ENCODE measurements at places on chromosomes 7 and 10.

GRCh38 chr7:152556013-152556755 lies 119.8 kb downstream of the XRCC2 start:
- no peak for DNase-seq

DNA sequence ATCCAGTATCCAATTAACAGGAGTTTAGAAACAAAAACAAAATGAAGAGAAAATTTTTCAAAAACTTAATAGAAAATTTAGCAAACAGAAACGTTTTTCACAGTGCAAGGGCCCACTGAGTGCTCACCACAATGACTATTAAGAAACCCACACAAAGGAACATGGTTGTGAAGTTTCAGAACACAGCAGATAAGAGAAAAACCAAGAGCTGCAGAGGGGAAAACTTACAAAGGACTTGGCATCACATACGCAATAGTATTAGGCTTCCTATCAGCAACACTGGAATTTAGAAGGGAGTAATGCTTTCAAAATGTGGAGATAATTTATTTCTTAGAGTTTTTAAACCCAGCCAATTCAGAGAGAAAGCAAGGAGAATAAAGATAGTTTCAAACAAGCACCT lies 1.7 kb upstream of the C7orf25 start:
- peak; percentile 20 for DNase-seq

DNA sequence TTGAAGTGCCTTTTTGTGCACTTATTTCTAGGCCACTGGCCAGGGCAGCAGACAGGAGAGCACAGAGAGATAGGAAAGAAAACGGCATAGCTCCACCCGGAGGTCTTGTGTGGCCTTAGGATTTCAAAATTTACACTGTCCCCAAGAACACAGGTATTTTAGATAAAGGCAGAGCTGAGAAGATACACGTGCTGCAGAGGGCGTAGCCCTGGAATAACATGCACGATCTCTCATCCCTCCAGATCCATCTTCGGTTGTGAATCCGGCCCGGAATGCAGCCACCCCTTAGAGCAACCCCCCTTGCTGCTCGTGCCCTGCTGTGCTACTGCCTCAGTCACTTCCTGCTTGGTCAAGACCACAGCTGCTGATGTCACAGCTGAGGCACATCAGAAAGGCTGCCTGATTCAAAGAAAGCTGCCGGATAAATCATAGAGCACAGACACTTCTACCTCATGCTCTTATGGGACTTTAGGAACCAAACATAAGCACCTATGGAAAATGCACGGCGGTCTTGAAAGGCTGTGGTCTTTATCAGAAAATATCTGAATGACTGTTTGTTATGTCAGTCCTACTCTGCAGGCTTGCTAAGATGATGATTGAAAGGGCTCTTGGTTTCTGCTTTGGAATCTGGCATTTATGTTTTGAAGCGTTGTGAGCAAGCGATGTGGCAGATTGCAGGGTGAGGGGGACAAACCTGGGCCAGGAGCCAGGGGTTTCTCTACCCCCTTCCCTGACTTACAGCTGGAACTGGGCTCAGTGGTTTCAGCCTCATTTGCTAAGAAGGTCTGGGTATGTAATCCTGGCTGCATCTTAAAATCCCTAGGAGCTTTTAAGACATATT lies 152.0 kb downstream of the SVIL start:
- peak; percentile 70 for DNase-seq

DNA sequence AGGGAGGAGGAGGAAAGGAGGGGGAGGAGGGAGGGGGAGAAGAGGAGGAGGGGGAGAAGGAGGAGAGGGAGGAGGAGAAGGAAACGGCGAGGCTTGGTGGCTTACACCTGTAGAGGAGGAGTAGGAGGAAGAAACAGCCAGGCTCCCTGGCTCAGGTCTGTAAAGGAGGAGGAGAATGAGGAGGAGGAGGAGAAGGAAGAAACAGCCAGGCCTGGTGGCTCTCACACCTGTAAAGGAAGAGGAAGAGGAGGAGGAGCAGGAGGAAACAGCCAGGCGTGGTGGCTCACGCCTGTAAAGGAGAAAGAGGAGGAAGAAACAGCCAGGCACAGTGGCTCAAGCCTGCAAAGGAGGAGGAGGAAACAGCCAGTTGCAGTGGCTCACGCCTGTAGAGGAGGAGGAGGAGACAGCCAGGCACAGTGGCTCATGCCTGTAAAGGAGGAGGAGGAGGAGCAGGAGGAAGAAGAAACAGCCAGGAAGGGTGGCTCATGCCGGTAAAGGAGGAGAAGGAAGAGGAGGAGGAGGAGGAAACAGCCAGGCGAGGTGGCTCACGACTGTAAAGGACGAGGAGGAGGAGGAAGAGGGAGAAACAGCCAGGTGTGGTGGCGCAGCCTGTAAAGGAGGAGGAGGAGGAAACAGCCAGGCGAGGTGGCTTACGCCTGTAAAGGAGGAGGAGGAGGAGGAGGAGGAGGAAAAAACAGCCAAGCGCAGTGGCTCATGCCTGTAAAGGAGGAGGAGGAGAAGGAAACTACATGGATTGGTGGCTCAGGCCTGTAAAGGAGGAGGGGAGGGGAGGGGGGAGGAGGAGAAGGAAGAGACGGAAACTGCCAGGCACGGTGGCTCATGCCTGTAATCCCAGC lies 14.9 kb upstream of the CRCP start:
- peak; percentile 87 for DNase-seq

DNA sequence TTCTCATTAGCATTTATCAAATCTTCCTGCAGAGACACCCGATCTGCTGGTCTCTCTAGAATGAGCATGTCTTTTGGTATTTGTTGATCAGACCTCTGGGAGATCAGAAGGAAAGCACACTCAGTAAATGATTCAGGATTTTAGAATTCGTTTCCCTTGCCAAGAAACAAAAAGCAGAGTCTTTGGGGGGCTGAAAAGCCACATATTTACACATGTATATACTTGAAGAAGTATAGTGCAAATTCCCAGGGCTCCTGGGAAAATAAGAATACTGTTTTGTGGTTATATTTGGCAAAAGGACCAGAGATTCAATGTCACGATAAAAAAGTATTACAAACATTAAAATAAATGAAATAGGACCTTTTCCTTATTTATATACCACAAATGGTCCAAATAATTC lies 100.2 kb downstream of the AGMO start:
- DNase-seq: peak; percentile 84

DNA sequence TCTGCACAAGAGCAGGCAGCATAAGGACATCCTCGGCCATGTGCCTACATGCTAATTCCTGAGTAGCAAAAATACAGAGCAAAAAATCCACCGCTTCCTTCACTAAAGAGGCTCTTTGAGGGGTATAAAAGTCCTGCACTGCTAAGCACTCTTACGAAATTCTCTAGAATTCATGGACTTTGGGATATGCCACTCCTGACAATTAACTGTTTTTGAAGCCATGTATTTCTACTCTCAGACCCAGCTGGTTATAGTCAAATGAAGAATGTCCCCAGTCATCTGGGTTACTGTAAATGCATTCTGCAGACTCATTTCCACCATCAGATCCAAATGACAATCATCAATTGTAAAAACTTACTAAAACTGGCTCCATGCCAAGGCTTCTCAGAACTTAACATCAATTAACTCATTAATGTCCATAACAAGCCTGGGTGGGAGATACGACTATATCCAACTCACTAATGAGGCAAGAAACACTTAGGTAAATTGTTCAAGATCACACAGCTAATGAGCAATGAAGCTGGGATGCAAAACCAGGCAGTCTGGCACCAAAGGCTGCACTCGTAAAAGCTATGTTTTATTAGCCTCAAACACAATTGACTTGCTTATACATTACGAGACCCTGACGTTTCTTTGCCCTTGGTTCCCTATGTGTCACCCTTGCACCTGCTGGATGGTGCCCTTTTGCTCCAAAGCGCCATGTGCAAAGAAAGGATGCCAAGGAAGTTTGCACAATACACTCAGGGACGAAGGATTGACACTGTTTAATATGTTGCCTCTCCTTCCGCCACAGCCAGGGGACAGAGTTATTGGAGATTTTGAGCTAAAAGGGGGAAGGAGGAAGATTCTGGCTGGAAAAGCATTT lies 250.4 kb downstream of the ELMO1 start:
- DNase-seq: no peak

Measured in GM23248 (cell line).